NCI-H1105 (cell line): ENCODE measurements at places on chromosomes 12 and 14.

- no peak for DNase-seq
Measured at GRCh38 chr12:70399311-70399710, 33.2 kb downstream of the KCNMB4 start.

DNA sequence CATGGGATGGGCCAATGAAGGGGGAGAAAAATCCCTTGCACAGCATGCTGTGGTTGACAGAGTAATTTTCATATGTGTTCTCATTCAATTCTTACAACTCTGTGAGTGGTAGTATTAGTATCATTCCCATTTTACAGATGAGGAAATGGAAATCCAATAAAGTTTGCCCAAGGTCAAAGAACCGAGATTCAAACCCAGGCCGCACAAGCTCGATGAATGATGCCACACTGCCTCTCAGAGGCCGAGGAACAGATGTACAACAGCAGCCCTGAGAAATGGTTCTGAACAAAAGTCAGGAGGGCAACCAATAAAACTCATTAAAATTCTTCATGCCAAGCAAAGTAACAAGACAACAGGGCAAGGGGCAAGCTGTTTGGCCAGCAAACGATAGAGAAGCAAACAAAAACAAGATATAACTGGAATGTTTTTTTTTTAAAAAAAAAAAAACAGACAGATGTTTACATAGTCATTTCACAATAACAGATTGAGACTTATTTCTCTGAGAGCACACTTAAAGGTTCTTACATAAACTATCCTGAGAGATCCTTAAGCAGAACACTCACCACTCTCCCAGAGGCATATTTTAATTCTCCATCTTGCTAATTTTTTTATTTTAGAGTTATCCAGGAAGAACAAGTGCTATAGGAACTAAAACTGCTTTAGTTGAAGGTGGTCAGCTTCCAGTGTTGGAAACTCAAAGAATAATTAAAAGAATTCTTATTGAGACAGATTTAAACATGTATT is 85.8 kb downstream of the EXOC5 start:
- DNase-seq, result peak; percentile 10

GRCh38 chr12:57086493-57087009 is 2.4 kb upstream of the NAB2 start:
- peak; percentile 33 for DNase-seq

DNA sequence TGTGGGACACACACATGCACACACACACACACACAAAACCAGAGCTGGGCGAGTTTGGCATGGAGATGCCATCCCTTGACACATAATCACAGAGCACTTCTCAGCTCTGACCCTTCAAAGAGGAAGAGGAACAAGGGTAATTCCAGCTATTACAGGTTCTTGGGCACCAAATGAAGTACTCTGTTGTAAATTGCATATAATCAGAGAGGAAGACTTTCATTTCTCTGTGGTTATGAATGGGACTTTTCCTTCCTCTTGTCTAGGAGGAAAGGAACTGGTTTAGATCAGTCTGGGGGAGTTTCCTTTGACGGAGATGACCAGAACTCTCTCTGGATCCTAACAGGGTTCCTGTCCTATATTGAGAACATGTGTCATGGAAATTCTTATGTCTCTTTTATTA is 26.4 kb upstream of the FGF6 start:
- DNase-seq, result no peak

DNA sequence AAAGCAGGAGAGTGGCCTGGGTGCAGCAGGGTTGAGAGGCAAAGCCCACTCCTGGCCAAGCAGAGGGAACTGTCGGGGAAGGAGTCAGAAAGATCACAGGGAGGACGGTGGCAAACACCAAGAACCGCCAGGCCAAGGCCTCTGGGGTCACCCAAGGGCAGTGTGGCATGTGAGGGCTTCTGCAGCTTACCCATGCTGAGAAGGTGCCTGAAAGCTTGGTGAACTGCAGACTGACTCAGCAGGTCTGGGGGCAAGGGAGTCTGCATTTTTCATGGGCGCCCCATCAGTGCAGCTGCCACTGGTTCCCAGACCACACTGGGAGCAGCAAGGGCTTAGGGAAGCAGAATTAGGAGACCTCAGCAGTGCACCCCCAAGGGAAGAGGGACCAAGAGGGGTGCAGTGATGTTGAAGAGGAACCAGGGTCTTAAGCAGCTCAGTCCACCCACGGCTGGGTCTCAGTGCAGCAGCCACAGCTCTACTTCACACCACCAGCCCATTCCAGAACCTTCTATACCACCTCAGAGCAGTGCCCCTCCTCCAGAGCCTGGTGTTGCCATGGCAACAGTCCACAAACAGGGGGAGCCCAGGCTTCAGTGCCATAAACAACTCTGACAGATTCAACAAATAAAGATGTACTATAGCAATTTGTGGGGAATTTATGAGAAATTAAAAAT is 59.4 kb downstream of the ITPK1 start:
- DNase-seq, result no peak

DNA sequence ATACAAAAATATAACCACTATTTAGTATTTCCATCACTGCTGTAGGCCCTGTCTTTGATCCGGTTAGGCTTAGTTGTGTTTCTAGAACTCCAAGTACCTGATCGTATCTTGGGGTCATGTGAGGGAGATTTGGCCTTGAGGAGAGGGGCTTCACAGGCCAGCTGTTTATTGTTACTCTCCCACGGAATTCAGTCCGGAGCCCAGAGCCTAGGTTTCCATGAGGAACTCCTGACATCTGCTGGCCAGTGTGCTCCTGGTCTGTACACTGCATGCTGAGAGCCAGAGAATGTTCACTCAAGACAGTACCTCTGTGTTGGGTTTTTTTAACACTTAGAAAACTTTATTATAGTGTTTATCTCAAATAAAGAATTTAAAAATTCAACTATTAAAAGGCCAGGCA is 341.0 kb upstream of the TMEM132C start:
- no peak for DNase-seq

- no peak for DNase-seq
Measured at GRCh38 chr12:57157588-57158173, 10.3 kb upstream of the LRP1-AS start.
